ENCODE measurements at places on chromosomes 6 and 20.

DNA sequence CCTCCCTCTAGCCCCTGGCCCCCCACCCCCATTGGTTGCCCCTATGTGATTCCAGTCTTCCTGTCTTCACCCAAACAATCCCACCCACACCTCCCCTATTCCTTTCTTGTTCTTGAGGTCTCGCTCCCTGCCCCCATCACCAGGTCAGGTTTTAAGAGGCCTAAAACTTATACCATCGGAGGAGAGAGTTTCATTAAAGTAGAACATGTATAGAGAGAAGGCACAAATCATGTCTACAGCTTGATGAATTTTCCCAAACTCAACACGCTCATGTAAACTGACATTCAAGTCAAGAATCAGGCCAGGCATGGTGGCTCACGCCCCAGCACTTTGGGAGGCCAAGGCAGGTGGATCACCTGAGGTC, 44.5 kb downstream of the TGM2 start:
- no peak for DNase-seq

GRCh38 chr6:50829898-50830444, 11.3 kb downstream of the TFAP2B start:
- no peak for DNase-seq

- DNase-seq: no peak
Observed at GRCh38 chr6:144778773-144779492, 493.8 kb downstream of the UTRN start.

DNA sequence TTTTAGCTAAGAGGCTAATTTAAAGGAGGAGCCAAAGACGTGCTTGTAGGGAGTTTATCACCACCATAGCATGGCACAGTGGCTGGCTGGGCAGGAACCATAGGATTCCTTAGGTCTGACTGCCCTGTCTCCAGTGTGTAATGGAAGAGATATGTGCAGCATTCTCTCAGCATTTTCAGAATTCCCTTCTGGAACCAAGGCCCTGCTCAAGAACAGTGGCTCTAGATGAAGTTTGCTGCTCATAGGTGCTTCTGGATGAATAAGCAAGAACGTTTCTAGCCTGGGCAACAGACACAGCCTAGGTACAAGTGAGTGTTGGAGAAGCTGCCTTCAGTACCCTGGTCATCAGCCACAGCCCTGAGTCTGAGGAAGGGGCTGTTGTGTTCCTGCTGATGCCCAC, 69.1 kb downstream of the LCA5 start:
- no peak for DNase-seq

DNA sequence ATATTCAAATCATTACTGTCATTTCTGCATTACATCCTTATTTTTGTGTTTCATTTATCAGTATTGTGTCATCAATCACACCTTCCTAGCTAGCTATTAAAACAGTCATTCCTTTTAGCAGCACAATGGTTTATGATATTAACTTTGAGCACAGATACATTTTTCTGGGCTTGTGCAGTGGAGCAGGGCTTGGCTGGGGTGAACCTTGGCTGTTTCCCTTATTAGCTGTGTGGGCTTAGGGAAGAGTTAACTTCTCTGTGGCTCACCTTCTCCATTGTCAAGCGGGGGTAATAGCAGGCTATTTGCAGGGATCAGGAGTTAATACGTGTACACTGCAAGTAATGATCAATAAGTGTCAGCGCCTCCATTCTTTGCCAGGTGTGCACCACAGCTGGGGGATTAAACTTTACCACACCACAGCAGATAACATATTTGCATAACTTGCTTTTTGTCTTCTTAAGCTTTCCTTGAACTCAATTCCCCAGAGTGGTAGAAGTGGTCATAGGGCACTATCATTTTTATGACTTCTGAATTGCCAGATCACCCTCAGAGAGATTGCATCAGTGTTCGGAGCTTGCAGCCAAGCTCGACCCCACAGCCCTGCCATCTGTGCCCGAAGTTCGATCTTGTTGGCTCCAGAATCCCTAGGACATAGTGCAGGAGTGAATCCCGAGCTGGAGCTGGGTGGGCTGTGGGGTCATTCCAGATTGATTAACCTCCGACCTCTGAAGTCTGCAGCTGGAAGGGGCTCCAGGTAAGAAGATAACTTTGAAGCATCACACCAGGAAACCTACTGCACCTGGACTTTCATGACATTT, 1.5 kb upstream of the PYGB start:
- no peak for DNase-seq

DNA sequence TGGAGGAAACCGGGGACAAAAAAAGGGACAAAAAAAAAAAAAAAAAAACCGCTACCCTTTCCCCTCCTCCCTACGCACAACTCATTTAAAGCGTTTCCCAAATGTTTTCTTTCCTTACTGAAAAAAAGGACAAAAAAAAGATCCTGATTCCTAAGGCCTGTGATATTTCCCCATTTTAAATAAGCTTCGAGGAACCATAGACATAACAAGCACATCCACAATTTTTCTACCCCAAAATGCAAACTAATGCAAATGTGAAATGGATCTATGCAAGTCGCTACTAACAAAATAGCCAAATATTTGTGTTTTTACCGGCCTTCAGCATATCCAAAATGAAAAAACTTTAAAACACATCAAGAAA, 1.4 kb upstream of the ZNF217 start:
- DNase-seq: no peak

- no peak for DNase-seq
Observed at GRCh38 chr6:15953152-15953880, 175.6 kb upstream of the MYLIP start.

DNA sequence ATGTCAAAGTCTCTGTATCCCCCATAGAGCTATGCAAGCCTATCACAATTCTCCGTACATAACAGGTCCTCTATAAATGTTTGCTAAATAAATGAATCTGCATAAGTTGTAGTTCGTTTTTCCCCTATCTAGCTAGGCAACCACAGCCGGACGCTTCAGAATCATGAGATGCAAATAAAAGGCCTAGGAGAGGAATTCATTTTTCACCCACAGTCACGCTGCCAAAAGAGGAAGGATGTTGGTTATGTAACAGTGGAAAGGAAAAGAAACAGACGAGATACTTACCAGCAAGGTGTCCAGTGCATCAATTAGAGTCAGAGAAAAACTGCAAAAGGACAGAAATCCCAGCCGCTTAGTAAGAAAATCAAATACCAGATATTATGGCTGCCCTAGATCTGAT, 2.4 kb downstream of the EDEM2 start:
- no peak for DNase-seq

GRCh38 chr6:151627689-151628444, 134.1 kb downstream of the CCDC170 start:
- DNase-seq: peak; percentile 21

- no peak for DNase-seq
Observed at GRCh38 chr20:5524896-5525295, 208.1 kb upstream of the PROKR2 start.

- no peak for DNase-seq
Observed at GRCh38 chr6:94588301-94588700, 989.0 kb upstream of the MANEA start.

DNA sequence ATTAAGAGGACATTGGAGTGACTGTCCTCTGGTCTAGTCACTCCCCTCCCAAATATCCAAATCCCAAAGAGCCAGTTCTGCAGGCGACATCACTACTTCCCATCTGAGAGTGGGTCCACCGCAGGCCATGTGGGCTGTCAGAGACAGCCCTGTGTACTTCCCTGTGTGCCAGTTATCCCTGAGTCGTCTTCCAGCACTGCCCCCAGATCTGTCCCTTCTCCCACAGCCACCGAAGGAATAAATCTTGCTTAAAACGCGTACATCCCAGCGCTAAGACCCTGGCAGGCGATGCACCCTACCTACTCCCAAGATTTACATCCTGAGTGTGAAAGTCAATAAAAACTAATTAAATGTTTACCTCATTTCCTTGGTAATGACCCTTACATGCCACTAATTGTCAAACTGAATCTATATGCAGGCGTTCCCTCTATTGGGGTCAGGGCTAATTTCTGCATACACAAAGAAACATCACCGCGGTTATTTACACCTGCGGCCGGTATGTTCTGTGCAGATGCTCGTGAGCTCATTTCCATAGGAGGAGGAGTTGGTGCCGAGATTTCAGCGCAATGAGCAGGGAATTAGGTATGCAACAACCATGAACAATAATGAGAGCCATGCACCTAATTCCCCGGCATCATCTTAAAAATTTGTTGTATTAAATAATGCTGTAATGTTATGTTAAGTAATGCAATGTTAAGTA, 31.3 kb upstream of the CDH4 start:
- DNase-seq: no peak

DNA sequence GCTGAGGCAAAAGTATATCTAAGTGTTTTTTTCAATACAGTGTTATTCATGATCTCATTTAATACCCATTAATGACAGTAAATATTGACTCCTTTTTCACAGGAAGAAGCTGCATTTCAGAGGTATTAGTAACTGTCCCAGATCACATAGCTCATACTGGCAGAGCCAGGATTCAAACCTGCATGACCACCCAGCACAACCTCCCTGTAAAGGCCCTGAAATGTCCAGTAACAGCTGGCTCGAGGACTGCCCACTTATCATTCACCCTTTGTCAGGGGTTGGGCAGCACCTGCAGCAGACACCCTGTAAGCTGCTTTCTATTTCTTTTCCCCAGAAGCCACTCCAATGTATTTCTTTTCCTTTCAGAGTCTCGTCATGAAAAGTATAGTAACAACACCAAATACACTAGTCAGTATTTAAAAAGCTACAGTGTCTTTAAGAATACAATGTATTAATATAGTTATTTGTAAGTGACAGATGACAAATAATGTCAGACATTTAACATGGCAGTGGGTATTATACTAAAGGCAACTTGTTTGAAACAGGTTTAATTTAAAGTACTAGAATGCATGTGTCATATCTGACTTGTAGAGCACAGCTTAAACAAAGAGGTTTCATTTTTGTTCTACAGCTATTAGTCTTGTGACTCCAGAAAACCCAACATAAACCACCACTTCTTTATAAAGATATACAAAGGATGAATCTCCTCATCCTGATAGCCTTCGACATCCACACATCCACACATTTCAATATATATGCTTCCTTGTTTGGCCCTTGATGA, 841.6 kb upstream of the GJE1 start:
- no peak for DNase-seq

DNA sequence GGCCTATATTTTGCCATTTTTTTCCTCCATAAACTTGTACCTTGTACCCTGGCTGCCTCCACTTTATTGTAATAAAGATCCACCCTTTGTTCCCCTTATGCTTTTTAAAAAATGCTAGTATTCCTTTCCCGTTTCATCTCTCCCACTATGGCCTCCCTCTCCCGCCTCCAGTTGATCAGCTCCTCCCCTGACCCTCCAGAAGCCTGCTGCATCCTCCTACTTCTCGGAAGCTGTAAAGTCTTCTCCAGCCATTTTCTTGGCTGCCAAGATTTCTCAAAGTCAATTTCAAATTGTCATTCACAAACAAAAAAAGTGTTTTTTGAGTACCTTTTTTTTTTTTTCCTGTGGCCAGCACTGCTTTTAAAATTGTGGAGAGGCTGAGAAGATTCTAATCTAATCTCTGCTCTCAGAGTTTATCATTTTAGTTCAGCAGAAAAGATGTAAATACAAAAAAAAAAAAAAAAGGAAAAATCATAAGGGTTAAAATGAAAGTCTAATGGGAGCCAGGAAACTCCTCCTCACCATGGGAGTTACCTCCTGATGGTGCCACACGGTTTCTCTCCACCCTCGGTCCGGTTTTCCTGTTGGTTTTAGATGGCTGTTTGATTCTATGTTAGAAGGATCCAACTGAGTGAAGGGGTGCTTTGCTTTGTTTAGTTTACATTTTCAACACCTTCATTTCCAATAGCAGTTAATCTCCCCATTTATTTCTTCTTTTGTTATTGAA, 103.0 kb upstream of the KCNK16 start:
- DNase-seq: no peak

DNA sequence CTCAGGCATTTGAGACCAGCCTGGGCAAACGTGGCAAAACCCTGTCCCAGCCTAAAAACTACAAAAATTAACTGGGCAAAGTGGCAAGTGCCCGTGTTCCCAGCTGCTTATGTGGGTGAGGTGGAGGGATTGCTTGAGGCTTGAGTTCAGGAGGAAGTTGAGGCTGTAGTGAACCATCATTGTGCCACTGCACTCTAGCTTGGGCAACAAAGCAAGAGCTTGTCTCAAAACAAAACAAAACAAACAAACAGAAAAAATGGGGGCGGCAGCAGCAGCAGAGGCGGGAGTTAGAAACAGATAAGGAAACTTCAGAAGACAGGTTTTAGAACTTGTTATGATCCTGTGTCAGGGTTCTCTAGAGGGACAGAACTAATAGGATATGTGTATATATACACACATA, 49.0 kb downstream of the SCAF8 start:
- DNase-seq: no peak

DNA sequence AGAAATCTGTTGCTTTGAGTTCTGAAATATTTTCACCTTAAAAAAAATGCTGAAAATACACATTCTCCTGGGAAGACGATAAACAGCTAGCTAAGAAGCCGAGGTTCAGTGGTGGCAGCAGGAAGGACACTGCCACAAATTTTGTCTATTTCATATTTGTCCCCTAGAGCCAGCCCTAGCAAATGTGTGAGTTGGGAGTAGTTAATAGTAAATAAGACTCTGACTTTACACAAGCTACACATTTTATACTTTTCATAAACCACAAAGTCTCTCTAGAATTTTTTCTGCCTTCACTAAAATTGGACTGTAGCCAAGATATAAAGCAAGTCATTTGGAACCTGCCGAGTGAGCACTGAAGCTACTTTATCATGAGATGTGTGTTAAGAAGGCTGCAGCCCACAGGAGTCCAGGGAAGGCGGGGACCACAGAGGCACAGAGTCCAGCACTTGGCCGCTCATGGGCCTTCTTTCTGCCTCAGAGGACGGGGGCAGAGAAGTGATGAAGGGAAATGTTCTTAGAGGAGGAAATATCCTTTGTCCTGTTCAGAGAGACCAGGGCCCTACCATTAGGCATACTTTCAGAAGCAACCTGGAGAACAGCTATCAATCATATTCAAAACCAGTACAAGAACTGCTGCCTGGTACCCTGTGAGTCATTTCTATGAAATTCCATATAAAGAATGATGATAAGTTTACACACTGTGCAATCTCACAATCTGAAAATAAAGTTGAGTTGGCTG, 241.7 kb upstream of the TAB2 start:
- no peak for DNase-seq

GRCh38 chr20:43761386-43762340, 34.9 kb upstream of the GTSF1L start:
- DNase-seq: no peak

DNA sequence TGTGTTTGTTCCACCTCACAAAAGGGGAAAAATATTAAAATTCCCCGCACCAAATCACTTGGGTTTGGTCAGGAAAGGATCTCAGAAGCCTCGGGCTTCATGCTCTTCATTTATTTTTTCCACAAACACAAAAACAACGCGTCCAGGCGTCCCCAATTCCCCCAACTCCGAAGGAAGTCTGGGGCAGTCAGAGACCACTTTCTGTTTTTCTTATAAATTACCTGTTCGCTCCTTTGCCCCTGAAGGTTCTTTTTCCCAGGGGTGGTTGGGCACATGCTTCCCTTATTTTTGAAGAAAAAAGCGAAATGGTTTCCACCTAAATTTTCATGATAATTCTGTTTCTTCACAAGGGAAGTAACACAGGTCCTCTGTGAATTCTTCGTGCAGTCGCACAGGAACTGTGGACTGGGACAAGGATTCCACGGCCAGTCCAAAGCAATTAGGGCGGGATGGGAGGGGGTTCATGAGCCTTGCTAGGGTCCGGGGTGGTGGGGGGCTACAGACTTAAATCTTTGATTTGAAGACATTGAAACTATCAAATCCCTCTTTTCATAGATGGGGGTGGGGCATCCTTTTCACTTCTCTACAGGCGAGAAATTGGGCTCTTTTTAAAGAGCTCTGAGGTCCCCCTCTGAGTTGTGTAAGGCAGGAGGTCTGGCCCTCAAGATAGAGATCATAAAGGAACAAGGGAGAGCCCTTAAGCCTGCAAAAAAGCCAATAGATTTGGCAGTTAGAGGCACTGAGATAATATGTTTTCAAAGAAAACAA, 30.5 kb upstream of the HFE start:
- DNase-seq: peak; percentile 56

All from HepG2 (cell line).